ENCODE measurements at places on chromosomes 3 and 15.

- DNase-seq, result no peak
Measured at GRCh38 chr15:92523176-92523575, 129.5 kb downstream of the ST8SIA2 start.

DNA sequence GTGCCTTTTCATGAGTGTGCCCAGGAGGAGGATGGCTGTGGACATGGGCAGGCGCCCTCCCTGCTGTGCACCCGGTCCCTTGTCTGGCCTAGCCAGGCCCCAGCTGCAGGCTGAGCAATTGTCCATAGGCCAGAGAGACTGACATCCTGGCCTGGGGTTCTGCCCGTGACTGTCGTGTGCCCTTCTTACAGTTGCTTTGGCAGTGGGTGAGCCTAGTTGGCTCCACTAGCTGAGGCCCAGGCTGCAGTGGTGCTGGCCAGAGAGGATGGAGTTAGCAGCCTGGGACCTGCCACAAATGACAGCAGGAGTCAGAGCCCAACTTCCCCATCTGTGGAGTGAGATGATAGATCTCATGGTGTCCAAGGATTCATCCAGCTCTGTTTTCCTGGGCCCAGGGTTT, 9.0 kb upstream of the CHRNB4 start:
- no peak for DNase-seq

- DNase-seq, result no peak
Measured at GRCh38 chr3:142009029-142009428, 132.6 kb downstream of the ATP1B3 start.

- no peak for DNase-seq
Measured at GRCh38 chr15:73869216-73869995, 4.0 kb upstream of the TBC1D21 start.

DNA sequence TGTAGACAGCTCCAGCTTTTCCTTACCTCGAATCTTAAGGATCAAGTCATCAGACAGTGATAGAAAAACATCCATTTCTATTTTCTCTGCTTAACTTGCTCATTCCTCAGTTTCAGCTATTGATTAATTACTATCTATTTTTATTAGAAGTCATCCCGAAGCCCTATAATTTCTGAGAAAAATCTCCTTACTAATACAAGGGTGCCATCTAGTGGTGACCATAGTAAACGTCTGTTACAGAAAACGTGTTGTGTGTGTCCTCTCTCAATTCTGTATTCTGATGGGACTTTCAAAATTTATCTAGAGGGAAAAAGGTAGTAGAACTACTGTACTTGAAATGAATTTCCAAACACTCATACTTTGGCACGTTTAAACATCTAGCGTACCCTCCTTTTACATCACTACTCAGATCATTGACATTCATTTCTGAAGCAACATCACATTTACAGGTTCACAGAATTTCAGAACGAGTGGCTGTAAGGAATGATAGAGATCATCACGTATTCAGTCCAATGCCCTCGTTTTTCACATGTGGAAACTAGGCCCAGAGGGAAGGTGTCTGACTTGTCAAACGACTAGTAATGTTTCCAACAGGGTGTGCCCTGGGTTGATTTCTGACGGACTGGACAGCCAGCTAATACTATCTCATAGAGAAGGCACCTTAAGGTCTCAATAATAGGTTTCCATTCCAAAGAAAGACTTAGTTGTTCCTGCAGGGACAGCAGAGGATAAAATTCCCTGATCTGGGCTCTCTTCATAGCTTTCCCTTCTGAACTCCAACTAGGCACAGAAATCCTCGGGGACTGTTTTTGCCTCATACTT, 25.6 kb downstream of the HACD2 start:
- peak; percentile 48 for DNase-seq

GRCh38 chr15:80679167-80679803, 15.8 kb upstream of the ABHD17C start:
- DNase-seq, result no peak

DNA sequence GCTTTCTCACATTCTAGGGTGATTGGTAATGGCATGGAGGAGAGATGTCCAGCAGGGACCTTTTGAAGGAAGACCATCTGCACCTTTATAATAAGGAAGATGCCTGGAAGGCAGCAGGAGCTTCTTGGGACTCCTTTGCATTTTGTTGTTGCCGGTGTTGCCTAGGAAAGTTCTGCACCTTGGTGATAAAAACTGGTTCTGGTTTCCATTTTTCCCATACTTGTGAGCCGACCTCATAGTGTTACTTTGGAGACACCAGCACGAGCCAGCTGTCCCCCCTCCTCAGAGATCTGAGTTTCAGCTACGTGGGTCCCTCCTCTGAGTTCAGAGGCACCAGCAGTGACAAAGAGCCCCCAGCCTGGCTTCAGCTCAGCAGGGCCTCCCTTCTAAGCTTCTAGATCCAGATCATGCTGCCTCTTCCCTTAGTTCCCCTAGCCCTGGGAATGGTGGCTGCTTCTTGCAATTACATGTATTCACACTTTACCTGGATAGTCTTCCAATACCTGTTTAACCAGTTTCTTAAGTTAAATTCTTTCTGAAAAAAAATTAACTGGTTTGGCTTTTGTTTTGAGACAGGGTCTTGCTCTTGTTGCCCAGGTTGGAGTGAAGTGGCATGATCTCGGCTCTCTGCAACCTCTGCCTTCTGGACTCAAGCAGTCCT, 18.0 kb upstream of the FSTL1 start:
- no peak for DNase-seq

DNA sequence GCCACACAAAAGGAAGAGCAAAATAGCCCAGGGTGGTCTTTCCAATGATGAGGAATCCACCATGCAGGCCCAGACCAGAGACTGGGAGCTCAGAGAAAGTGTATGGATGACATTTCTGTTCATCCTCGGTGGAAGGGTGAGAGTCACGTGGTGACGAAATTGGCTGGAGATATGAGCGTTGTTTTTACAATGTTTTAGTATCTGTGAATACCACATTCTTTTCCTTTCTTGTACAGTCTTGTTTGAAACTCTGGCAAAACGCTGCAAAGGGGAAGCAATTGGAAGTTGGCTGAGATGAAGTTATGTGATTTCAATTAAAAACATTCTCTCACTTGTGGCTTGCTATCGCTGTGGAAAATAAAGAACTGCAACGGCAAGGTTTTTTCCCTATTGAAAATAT, 137.5 kb downstream of the MAGI1 start:
- DNase-seq, result no peak

GRCh38 chr3:107346564-107346963, 30.7 kb upstream of the CCDC54 start:
- peak; percentile 49 for DNase-seq

All from activated CD4-positive, alpha-beta T cell treated with anti-CD3 and anti-CD28 coated beads, Interleukin-2, amount 50 U/mL, for 16 hours (primary cell).